ENCODE measurements at places on chromosomes 1 and 21.

- no peak for DNase-seq
Measured at GRCh38 chr1:1758692-1759455, 19.4 kb downstream of the NADK start.

GRCh38 chr1:54853793-54854370, 33.1 kb downstream of the DHCR24 start:
- no peak for DNase-seq

DNA sequence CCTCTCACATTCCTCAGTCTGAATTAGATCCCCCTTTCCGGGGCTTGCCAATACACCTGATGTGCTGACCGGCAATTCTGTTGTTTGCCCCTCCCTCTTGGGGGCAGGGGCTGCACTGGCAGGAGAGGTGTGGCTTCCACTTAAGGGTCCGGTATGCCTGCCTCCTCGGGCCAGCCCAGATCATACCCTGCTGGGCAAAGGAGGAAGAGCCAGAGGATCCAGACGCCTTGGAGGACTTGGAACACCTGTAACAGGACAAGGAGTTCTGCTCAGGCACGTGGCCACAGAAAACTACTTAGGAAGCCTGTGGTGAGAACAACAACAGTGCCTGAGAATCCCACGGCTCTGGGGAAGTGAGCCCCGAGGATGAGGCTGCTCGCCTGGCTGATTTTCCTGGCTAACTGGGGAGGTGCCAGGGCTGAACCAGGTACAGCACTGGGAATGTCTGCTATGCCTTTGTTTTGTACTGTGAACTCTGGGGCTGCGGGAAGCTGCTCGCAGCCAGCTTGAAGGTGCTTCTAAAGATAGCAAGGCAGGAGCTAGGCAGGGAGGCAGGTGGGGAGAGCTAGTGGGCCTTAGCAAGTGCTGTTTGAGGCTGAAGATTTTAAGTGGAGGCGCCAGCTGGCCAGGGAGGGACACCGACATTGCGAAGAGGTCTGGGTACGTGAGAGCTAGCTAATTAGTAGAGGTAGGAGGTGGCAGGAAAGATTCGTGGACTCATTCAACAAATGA, at the start of gene SMPDL3B:
Gene SMPDL3B (plus strand): TSS at position 183 of the 732 bp plus-strand sequence. CDS start 184 bp downstream, at position 367.
- peak; percentile 57 for DNase-seq

GRCh38 chr1:231170875-231171274, 9.0 kb downstream of the TRIM67 start:
- peak; percentile 34 for DNase-seq

GRCh38 chr1:69172003-69173000, 395.4 kb upstream of the LRRC7 start:
- peak; percentile 4 for DNase-seq

- DNase-seq, result no peak
Measured at GRCh38 chr1:205988585-205988995, 14.6 kb downstream of the RAB7B start.

DNA sequence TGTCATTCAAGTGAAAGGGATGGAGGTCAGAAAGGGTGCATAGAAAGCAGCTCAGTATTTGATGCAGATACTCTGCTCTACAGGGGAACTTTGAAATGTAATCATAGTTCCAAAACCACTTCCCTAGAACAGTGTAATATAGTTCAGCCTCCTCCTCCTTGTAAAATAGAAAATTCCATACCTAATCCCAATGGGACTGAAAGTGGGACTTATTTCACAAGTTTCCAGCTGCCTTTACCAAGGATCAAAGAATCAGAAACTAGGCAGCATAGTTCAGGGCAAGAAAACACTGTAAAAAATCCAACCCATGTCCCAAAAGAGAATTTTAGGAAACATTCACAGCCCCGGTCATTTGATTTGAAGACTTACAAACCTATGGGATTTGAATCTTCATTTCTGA, 8.1 kb upstream of the TMCO2 start:
- DNase-seq, result no peak

GRCh38 chr1:202578001-202578504, 132.2 kb downstream of the SYT2 start:
- no peak for DNase-seq

GRCh38 chr1:12097321-12097720, 34.2 kb downstream of the TNFRSF8 start:
- DNase-seq, result no peak

DNA sequence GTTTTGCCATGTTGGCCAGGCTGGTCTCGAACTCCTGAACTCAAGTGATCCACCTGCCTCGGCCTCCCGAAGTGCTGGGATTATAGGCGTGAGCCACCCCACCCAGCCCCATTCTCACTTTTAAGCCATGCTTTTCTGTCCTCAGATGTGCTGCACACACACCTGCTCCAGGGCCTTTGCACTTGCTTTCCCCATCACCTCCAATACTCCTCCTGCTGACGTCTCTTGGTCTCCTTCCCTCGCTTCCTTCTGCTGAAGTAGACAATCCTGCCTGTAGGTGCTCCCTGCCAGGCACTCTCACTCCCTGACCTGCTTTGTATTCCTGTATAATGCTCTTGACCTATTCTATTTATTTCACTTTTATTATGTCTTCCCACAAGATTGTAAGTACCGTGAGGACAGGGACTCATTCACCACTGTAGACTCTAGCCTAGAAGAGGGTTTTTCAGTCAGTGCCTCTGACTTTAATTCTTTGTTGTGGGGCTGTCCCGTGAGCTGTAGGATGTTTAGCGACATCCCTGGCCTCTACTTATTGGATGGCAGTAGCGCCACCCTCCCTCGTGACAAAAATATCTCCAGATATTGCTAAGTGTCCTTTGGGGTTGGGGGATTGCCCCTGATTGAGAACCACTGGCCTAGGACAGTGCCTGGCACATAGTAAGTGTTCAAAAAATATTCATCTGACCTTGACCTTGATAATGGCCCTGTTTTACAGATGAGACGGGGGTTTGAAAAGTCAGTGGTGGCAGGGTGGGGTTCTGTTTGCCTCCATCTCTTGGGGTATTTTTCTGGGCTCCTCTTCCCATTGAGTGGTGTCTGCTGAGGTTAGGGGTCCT, 4.6 kb downstream of the TNFRSF1B start:
- no peak for DNase-seq

DNA sequence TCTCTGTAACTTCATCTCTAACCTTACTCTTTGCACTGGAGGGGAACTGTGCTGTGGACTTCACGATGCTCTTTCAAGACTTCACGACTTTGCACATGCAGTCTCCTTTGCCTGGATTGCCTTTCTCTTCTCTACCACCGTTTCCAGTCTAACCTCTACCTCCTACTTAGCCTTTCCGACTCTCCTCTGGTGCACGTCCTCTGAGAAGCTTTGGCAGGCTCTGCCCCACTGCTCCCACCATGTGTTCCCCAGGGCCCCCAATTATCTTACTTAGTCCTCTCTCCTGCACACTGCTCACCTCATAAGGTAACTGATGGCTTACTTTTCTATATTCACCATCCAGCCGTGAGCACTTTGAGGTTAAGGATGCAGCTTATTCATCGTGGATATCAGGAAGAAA, 101.7 kb upstream of the GJB5 start:
- DNase-seq, result no peak
